LHCN-M2 (cell line): ENCODE measurements at places on chromosomes 16 and 17.

DNA sequence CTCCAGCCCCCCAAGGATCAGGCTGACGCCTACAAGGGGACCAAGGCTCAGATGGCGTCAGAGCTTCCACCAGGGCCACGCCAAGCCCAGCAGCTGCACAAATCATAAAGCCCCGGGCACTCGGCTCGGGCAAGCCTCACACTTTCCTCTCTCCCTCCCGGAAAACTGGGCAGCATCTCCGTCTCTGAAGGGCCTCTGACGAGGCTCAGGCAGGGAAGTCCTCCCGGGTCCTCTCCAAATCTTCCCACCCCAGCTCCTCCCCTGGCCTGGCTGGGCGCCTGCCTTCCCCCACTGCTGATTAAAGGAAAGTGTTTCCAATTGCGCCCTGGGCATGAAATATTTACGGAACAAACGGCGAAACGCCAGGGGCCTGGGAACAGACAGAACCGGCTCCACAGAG is 38.5 kb downstream of the PIEZO1 start:
- DNase-seq, result no peak

DNA sequence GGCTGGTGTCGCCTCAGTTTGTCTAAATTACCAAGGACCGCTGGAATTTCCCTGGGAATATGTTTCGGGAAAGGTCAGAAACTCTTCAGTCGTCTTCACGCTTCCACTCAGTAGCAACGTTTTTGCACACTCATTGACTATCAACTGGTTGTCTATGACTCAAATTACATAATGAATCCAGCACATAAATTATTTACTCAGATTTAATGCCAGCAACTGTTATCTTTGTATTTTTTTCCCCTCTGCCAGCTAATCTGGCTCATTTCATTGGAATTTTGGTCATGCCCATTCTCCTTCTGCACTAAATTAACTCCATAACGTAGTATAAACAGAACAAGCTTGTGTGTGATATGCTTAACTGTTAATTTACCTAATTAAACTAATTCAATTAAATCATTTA is 372.7 kb upstream of the ZFHX3 start:
- peak; percentile 3 for DNase-seq

DNA sequence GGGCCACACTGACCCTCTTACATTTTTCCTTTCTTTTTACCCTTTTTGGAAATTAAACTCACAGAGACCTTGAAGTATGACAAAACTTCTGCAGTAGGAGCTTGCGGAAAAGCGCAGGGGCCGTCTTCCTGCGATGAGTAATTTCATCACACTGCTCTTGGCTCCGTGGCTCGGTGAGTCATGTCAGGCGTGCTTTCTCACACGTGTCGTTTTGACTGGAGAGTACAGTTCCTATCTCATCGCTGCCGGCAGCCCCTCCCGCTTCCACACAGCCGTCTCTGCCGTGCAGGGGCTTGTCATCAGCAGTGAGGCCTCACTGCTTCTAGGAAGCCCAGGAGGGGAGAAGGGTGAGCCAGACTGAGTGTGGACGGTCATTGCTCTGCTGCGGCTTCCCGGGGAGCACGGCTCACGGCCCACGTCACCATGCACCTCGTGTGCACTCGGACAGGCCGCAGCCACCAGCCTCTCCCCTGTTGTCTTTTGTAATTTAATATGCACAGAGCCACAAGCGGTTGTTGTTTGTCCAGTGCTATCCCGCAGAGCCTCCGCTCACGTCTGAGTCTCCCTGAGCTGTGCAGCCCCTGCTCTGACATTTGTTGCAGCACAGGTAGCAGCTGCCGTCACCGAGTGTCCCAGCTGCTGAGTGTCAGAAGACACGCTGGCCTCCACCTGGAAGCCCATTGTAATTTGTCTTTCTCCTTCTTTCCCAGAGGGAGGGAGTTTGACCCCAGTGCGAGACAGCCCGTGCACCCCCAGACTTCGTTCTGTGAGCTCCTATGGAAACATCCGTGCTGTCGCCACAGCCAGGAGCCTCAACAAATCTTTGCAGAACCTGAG is 99.4 kb upstream of the CHMP6 start:
- peak; percentile 98 for DNase-seq

GRCh38 chr17:80441598-80442322 is 26.8 kb downstream of the ENDOV start:
- DNase-seq, result no peak

- no peak for DNase-seq
Measured at GRCh38 chr17:33028778-33029177, 37.1 kb downstream of the SPACA3 start.

DNA sequence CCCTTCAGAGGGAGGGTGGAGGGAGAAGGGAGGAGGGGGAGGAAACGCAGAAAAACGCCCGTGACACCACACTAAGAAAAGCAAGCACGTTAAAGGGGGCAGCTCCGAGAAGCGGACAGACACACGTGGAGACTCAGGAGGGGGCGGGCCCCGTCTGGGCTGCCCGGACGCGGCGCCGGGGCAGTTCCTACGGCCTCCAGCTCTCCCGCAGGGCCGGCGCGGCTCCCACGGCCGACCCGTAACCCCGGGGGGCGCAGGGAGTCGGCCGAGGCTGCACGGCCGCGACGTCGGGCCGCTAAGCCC is 362 bp downstream of the KLHDC4 start:
- peak; percentile 8 for DNase-seq
